A172 (cell line): ENCODE measurements at places on chromosomes 6 and 20. TPM values are rescaled to one million over a fixed set of nuclear protein-coding genes. Genes with fewer than 3 reads are reported as not detected.

Gene IPCEF1
- total RNA-seq: 0.17 and 0.47 TPM in 2 replicates

Gene KCNG1
- total RNA-seq: 6.2 and 12.4 TPM in 2 replicates

Gene BPIFB4
- not detected in 2 replicates for total RNA-seq

Gene MLIP
- total RNA-seq: 0.81 and 1.1 TPM in 2 replicates

Gene ARFGEF3
- total RNA-seq: 3.1 and 3.5 TPM in 2 replicates

Gene STMND1
- total RNA-seq: 0.22 TPM in 1 of 2 replicates, not detected in the other

Gene TSBP1
- total RNA-seq: not detected in 2 replicates

Gene ADGRF4
- total RNA-seq: 1.5 and 1.7 TPM in 2 replicates
